NCI-H2171 (cell line): ENCODE measurements at places on chromosomes 1 and 21.

DNA sequence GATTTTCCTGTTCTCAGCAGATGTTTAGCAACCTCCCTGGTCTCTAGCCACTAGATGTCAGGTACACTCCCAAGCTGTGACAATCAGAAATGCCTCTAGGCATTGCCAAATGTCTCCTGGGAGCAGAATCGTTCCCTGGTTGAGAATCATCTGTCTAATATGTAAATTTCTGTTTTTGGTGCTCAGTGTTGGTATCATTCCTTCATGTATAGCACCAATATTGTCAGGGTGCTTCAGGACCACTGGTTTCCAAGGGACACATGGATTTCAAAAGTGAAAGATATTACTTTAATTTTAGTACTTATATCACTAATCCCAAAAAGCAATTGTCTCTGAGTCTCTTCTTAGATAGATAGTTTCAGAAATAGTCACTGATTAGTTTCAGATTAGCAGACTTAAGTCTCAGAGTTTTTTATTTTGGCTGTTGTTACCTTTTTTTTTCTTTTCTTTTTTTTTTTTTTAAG lies 160.1 kb downstream of the PTPRC start:
- DNase-seq = no peak

DNA sequence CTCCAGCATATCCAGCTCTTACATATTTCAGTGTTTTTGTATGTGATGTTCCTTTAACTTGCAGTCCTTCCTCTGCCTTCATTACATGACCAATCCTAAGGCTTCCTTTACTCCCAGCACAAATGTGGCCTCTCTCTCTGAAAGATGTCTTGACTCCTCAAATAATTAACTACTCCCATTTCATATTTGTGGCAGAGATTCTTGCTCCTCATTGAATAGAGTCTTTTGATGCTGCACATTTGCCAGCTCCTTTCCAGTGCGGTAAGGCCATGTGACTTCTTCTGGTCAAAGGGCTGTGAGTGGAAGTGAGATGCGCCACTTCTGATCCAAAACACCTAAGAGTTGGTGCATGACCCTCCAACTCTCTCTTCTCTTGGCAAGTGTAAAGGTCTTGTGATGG lies 19.1 kb upstream of the LAMC1 start:
- DNase-seq = no peak

GRCh38 chr1:154833841-154834240 lies 36.2 kb downstream of the KCNN3 start:
- DNase-seq = no peak

- DNase-seq = no peak
Observed at GRCh38 chr1:245131026-245131393, 23.8 kb upstream of the KIF26B start.

- no peak for DNase-seq
Observed at GRCh38 chr1:115296981-115297380, 41.1 kb downstream of the NGF start.

- no peak for DNase-seq
Observed at GRCh38 chr1:47104816-47105215, 32.4 kb upstream of the CYP4A22 start.

- DNase-seq = no peak
Observed at GRCh38 chr1:196910215-196910614, 22.4 kb downstream of the CFHR4 start.

GRCh38 chr1:215405211-215405610 lies 161.9 kb upstream of the KCTD3 start:
- DNase-seq = no peak

- DNase-seq = no peak
Observed at GRCh38 chr1:58155418-58156123, 391.0 kb downstream of the OMA1 start.

DNA sequence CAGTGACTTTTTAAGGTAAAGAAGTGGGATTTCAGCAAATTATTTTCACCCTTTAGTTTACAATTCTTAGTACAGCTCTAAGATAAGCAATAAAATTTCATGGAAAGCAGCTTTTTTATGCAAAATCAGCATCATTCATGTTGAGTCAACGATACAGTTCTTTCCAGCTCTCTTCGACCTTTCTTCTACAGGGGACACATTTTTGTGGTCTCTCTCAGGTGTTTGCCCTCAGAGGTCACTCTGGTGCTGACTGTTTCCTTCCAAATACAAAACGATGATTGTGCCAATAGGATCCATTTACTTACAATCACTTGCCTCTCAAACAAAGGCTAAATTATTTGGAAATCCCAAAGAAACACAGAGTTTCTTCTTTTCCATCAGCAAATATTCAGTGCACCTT lies 51.0 kb downstream of the PSMG1 start:
- no peak for DNase-seq

- DNase-seq = no peak
Observed at GRCh38 chr1:168751195-168751650, 22.2 kb upstream of the DPT start.

GRCh38 chr21:45257673-45258341 lies 29.9 kb downstream of the POFUT2 start:
- no peak for DNase-seq

GRCh38 chr1:18299441-18300338 lies 181.0 kb upstream of the KLHDC7A start:
- DNase-seq = peak; percentile 10

DNA sequence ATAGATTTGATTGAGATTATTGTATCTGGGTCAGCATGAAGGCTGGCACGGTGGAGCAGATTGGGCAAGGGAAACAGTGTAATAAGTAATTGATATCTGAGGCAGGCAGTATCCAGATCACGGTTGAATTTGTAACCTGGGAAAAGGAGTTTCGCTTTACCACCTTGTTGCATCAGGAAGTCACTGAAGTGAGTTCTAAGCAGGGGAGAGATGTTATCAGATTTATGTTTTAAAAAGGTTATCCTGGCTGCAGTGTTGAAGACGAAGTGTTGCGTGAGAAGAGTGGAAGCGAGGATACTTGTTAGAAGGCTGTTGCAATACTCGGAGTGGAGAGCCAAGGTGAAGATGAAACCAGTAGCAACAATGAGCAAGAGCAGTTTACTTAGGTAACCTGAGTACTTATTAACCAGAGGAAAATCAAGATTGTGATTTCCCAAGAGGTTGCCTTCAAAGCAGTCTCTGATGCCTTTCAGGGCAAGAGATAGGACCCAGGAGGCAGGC lies 77.8 kb downstream of the LHX9 start:
- no peak for DNase-seq

- no peak for DNase-seq
Observed at GRCh38 chr1:154469844-154470560, 32.0 kb upstream of the TDRD10 start.

- no peak for DNase-seq
Observed at GRCh38 chr1:206855859-206856258, 9.6 kb upstream of the IL20 start.

DNA sequence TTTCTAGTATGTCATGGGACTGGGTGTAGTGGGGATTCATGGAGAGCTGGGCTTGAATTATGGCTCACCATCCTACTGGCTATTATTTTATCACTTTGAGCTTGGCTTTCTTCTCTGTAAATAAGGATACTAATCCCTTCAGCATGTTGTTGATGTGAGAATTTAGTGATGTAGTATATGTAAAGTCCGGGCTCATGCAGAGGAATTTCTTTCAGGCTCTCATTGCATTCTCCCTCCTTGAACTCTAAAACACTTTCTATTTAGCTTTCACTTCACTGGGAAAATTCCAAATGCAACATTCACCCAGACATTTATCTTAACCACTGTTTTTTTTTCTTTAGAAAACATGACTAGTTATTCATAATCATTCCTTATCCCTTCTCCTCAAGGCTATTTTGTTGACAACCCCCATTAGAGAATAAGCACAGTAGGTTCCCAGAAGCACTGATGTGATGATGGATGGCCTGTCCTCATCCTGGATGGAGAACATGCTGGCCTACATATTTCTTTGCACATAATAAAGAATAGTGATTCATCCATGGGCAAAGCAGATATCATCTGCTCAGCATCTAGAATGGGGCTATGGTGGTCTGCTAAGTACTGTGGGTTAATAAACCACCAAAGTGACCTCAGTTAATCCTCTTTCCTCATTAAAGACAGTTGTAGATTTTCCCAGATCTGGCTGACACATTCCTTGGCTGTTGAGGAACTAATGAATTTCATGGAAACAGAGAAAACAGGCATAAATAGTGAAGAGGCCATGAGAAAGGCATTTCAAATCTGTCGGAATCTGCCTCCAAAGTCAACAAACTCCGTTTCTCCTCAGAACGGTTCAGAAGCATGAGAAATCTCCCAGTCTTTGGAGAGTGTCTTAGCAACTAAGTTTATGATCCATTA lies 68.0 kb upstream of the CYP2J2 start:
- no peak for DNase-seq

- no peak for DNase-seq
Observed at GRCh38 chr1:172832006-172832725, 173.3 kb downstream of the FASLG start.

DNA sequence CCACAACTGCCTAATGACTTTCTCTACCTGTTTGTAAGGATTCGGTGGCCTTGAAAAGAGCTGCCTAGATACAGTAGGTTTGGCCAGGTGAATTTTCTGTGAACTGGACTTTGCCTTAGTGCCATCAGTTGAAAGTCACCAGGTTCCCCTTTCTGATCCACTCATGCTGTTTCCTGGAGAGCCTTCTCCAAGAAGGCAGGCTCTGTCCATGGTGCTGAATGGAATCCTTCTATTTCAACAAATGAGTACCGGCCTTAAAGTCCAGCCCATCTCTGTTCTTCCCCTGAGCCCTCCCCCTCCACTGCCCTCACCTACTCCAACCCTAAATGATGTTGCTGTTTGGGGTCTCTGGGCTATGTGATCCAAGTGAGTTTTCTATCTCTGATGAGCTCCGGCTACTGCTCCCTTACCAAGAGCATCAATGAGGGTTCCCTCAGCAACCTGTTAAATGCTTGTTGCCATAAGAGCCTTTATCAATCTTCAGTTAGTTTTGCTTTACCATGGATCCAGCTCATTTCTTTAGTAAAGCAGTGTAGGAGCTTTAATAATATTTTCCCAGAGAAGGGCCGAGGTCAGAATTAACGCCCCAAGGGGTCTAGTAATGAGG lies 500.4 kb downstream of the PTPRU start:
- DNase-seq = no peak

DNA sequence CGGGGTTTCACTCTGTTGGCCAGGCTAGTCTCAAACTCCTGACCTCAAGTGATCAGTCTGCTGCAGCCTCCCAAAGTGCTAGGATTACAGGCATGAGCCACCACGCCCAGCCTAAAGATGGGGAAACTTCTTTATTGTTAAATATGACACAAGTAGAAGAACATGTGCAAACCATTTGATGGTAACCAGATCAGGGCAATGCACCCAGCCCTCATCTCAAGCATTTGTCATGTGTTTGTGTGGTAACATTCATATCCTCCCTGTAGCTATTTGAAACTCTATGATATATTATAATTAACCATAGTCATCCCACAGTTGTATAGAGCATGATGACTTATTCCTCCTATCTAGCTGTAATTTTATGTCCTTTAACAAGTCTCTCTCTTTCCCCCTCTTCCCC lies 119.5 kb upstream of the TMPRSS2 start:
- DNase-seq = no peak

DNA sequence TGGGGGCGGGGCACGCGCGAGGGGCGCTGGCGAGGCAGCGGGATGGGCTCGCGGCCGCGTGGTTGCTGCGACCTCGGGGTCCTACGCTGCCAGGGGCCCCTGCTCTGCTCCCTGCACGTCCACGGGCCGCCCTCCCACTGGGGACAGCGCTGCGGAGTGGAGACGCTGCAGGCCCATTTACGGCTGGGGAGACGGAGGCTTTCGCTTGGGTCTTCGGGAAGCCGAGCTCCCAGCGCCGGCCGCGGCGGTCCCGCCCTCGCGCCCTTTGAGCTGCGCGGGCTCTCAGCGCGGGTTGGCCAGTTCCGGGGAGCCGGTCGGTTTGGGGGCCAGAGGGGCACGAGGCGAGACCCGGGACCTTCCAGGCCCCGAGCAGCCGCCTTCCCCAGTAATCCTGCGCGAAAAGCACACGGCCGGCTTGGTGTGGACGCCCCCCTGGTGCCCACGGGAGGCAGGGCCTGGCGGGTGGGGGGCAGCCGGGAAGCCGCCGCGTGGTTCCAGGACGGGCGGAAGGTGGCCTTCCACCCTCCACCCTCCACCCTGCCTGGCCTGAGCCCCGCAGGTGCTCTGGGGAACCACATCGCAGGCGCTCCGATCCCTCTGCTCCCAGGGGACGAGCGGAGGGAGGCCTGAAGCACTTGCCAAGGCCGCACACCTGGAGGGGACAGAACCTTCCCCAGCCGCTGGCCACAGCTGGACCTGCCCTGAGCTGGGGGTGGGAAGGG lies 570 bp upstream of the PEX10 start:
- DNase-seq = peak; percentile 53

DNA sequence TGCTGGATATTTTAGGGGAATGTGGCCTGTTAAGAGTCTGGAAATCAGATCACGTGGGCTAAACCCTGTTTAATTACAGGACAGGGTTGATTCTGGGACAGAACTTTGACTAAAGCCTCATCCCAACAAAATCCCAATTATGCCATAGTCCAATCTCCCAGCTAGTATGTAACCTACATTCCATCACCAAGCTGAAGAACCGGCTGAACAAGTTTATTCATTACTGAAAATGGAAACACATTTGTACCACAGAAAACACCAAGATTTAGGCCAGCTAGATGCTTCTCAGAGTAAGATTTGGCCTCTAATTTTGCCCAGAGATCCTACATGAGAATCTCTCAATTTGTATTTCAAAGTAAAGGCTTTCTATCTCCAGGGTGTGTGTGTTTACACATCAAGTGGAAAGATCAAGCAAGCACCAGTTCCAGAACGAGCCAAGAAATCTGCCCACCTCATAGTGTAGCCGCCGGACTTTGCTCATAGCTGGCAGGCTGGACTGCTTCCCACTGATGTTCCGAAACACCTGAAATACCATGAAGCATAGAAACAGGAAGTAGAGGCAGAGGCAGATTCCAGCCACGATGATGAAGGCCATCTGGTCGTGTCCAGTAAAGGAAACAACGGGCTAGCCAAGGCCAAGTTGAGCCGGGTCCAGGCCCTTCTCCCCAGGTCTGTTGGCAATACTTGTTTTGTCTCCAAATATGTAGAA lies 86.8 kb downstream of the WLS start:
- no peak for DNase-seq

GRCh38 chr1:179754041-179754624 lies 11.0 kb downstream of the FAM163A start:
- DNase-seq = no peak

- DNase-seq = no peak
Observed at GRCh38 chr21:39016740-39017315, 166.4 kb downstream of the PSMG1 start.
